Spinal cord (tissue), 10 donors: ENCODE measurements at places on chromosomes 2 and 18. TPM values are rescaled to one million over a fixed set of nuclear protein-coding genes. Genes with fewer than 3 reads are reported as not detected.

The NT5DC4 gene
- not detected for polyA plus RNA-seq

The NETO1 gene
- polyA plus RNA-seq: 42.6 TPM

The REG3G gene
- not detected for polyA plus RNA-seq

The SMAD2 gene
- polyA plus RNA-seq: 62.7 TPM

The TTR gene
- polyA plus RNA-seq: 0.27 TPM

The SLC8A1 gene
- polyA plus RNA-seq: 29.3 TPM

The GKN2 gene
- not detected for polyA plus RNA-seq

The RPL37A gene
- polyA plus RNA-seq: 1,956 TPM

The LYPD6 gene
- polyA plus RNA-seq: 44.8 TPM
